ENCODE measurements at places on chromosomes 11 and 22.
A peak's percentile ranks its signal among the peaks of the same experiment; 100 is the strongest.

DNA sequence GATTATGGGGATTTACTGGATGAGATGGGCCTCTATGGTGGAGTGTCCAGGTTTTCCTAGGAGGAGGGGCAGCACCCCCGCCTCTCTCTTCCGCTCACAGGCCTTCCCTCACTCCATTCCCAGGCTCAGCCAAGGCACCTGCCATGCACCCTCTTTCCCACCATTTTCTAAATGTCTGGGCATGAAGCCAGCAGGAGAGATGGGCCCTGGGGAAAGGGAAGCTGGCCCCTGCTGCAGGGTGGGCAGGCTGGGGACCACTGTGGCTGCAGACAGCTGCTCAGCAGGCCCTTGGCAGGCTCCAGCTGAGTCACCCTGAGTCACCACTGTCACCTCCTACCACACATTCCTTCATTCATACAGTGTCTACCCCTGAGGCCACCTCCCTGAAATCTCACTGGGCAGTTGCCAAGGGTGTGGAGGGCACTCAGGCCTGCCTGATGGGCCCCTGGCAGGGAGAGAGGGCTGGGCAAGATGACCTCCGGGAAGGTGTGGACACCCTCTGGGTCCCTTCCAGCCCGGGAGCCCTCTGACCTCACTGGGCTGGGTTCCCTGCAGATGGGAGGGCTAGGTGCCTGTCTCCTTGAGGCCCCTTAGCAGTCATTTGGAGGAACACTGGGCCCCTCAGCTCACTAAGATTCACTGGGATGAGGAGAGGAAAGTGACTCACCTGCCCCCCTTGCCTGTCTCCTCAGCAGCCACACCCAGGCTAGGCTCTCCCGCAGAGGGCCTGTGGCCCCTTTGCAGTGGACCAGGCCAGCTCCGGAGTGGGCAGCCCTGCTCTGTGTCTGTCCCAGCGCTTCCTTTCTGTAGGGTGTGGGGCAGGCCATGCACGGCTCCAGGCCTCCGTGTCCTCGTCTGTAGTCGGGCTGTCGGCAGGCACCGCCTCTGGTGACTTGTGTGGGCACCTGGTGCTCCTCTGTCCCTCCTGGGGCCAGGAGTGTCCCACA, 7.8 kb downstream of the MYEOV start:
- H3K4me1 ChIP-seq = peaks cover 49% of the 10 kb centered on the region
- DNase-seq = peak; percentile 72
- H3K4me3 ChIP-seq = no peak overlapping the region

DNA sequence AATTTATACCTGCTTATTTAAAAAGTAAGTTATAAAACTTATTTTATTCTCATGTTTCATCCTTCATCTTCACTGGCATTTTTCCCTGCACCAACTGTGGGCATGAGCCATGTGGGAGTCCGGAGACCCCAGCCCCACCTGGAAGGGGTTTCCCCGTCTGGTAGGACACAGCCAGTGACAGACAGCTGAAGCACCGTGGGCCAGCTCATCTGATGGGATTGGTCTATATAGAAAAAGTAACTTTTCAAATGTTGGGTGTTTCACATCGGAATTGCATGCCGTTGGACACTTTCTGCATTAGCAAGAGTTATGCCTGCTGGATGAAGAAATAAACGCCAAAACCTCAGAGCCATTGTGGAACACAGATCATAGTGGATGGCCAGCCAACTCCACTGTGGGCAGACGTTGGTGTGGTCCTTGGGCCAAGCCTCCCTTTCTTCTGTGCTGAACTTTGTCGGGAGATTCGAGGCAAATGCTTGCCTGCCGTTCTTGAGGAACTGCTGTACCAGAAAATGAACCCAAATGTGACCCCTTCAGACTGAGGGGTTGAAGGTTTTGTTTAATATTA, 1329.3 kb downstream of the TBC1D22A start:
- peaks cover 5% of the 10 kb centered on the region for H3K27me3 ChIP-seq
- no peak overlapping the region for H3K27ac ChIP-seq
- peak; percentile 65 for DNase-seq

GRCh38 chr11:11163236-11163635, 189.8 kb downstream of the CSNK2A3 start:
- DNase-seq = no peak
- H3K4me1 ChIP-seq = peaks cover 10% of the 10 kb centered on the region
- no peaks in the 10 kb centered on the region for H3K36me3 ChIP-seq
- no peak overlapping the region for H3K4me3 ChIP-seq
- H3K27me3 ChIP-seq = no peaks in the 10 kb centered on the region

- no peaks in the 10 kb centered on the region for H3K36me3 ChIP-seq
- H3K4me1 ChIP-seq = no peaks in the 10 kb centered on the region
- no peak overlapping the region for H3K27ac ChIP-seq
- no peak overlapping the region for H3K4me3 ChIP-seq
Observed at GRCh38 chr11:7793233-7793632, 3.5 kb downstream of the OR5P2 start.

DNA sequence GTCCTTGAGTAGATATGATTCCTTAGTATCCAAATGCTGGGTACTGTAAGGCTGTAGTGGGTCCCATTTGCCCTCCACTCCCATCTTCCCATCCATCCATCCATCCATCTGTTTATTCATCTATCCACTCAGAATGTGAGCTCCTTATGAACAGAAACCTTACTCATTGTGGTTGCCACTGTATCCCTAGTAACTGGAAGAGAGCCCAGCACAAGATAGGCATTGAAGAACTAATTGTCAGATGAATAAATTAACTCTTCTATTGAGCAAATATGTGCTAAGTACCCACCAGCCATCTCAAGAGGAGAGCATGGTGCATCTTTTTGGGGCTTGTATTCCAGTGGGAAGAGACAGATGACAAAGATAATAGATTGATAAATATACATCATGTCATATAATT, 86.4 kb upstream of the SEZ6L start:
- no peak overlapping the region for H3K4me3 ChIP-seq
- peaks cover 23% of the 10 kb centered on the region for H3K27me3 ChIP-seq
- no peak overlapping the region for H3K27ac ChIP-seq
- no peak for DNase-seq
- H3K4me1 ChIP-seq = no peaks in the 10 kb centered on the region
- no peaks in the 10 kb centered on the region for H3K36me3 ChIP-seq

GRCh38 chr11:72947229-72947628, 133.0 kb downstream of the ATG16L2 start:
- no peaks in the 10 kb centered on the region for H3K27me3 ChIP-seq
- H3K4me3 ChIP-seq = no peak overlapping the region
- no peak overlapping the region for H3K27ac ChIP-seq

DNA sequence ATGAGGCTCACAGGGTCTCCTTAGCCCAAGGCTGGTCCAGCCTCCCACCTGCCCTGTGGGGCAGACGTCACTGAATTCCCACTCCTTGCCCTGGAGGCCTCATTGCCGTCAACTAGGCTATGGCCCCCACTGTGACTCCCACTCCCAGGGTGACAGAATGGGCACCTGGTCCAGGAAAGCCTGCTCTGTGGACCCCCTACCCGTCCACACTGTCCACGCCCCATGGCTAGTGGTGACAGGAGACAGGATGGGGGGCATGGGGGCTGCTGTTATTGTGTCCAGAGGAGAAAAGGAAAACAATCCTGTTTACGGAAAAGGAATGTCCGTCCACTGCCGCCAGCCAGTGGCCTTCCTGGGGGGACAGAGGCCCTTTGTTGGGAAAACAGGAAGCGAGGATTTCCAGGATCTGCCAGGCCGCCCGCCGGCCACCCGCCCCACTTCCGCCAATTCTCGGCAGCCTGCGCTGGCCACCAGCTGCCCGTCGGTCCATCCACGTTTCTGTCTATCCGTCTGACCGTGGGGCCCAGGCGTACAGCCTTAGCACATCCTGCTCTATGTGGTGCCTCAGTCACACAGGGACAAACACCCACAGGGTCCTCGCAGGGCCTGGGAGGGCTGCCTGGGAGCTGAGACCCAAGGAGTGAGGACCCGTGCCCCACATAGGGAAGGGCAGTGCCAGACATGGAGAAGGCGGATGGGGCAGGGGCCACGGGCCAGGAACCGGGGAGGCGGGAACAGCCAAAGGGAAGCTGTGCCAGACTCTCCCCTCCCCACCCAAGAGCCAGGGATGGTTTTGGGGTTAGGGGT, 19.5 kb downstream of the CRELD2 start:
- no peaks in the 10 kb centered on the region for H3K27me3 ChIP-seq
- DNase-seq = no peak
- peaks cover 57% of the 10 kb centered on the region for H3K4me1 ChIP-seq
- peak overlapping the region; percentile 98 for H3K27ac ChIP-seq

DNA sequence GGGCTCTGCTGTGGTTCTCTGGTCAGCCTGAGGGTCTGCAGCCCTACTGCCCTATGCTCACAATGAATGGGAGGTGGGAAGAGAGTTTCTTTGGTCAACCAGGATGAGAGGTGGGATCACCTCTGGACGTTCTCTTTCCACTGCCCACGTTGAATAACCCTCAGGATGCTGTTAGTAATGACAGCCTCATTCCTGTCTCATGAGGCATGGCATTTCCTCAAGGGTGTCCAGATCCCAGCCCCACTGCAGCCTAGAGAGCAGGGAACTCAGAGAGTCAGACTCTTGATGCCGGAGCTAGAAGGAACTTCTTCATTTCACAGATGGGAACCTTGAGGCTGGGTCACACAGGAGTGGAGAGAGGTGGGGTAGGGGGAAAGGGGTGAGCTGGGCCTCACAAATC, 196.0 kb downstream of the CEP164 start:
- H3K4me1 ChIP-seq = peaks cover 2% of the 10 kb centered on the region
- no peaks in the 10 kb centered on the region for H3K36me3 ChIP-seq
- H3K27me3 ChIP-seq = peaks cover 8% of the 10 kb centered on the region
- H3K4me3 ChIP-seq = no peak overlapping the region
- no peak for DNase-seq
- no peak overlapping the region for H3K27ac ChIP-seq

DNA sequence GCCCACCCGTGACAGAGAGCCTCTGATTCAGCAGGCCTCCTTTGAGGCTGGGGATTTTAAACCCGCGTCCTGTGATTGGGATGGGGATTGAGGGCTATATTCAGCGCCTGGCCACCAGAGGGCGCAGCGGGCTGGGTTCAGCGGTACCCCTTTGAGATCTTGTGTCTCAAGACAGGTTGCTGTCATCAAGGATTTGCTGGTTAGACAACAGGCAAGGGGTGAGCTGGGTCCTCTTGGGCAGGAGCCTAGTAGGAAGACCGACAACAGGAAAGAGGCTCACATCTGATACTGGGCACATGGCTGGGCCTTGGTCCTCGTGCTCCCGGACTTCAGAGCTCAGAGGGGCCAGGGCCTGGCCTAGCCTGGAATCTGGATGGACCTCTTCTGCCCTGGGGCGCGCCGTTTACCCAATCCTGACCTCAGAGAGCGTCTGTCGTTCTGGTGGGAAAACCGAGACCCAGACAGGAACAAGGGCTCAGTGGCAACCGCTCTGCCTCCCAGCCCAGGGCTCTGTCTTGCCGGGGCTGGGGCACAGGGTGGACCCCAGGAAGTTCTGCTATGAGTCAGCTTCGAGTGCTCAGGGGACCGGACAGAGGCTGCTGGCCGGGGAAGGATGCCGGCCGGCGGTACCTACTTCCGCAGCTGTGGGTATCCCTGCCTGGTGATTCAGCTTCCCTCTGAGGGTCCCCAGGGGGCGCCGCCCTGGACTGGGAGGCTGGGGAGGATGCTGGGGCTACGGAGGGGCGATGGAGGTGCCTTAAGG, 929 bp upstream of the SLC35E4 start:
- peak overlapping the region; percentile 82 for H3K4me3 ChIP-seq
- no peaks in the 10 kb centered on the region for H3K27me3 ChIP-seq
- H3K4me1 ChIP-seq = peaks cover 34% of the 10 kb centered on the region
- no peaks in the 10 kb centered on the region for H3K36me3 ChIP-seq
- H3K27ac ChIP-seq = peak overlapping the region; percentile 88
- DNase-seq = peak; percentile 94

- H3K4me1 ChIP-seq = no peaks in the 10 kb centered on the region
- H3K27me3 ChIP-seq = peaks cover 7% of the 10 kb centered on the region
- H3K4me3 ChIP-seq = no peak overlapping the region
Observed at GRCh38 chr22:19634226-19634975, 79.9 kb upstream of the SEPTIN5 start.

DNA sequence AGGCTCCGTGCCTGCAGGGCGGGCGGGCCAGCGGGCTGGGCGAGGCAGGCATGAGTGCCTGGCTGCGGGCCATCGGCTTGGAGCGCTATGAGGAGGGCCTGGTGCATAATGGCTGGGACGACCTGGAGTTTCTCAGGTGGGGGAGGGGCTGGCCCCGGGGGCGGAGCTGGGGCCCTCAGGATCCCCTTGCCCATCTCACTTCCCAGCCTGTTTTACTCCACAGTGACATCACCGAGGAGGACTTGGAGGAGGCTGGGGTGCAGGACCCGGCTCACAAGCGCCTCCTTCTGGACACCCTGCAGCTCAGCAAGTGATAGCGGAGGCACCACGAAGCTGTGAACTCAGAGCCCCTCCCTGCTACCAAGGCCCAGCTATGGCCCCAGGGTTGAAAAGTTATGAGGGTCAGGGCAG, 5.9 kb downstream of the PHOX2A start:
- peaks cover 44% of the 10 kb centered on the region for H3K4me1 ChIP-seq
- no peak overlapping the region for H3K4me3 ChIP-seq
- H3K27me3 ChIP-seq = peaks cover 27% of the 10 kb centered on the region
- no peak overlapping the region for H3K27ac ChIP-seq
- H3K36me3 ChIP-seq = peaks cover 49% of the 10 kb centered on the region

GRCh38 chr11:87275176-87275575, 237.4 kb downstream of the TMEM135 start:
- H3K27ac ChIP-seq = no peak overlapping the region
- DNase-seq = no peak
- no peaks in the 10 kb centered on the region for H3K4me1 ChIP-seq
- H3K4me3 ChIP-seq = no peak overlapping the region
- H3K36me3 ChIP-seq = no peaks in the 10 kb centered on the region

GRCh38 chr11:79062814-79063762, 377.7 kb downstream of the TENM4 start:
- no peak overlapping the region for H3K27ac ChIP-seq
- H3K36me3 ChIP-seq = no peaks in the 10 kb centered on the region
- H3K4me3 ChIP-seq = no peak overlapping the region
- H3K4me1 ChIP-seq = no peaks in the 10 kb centered on the region

DNA sequence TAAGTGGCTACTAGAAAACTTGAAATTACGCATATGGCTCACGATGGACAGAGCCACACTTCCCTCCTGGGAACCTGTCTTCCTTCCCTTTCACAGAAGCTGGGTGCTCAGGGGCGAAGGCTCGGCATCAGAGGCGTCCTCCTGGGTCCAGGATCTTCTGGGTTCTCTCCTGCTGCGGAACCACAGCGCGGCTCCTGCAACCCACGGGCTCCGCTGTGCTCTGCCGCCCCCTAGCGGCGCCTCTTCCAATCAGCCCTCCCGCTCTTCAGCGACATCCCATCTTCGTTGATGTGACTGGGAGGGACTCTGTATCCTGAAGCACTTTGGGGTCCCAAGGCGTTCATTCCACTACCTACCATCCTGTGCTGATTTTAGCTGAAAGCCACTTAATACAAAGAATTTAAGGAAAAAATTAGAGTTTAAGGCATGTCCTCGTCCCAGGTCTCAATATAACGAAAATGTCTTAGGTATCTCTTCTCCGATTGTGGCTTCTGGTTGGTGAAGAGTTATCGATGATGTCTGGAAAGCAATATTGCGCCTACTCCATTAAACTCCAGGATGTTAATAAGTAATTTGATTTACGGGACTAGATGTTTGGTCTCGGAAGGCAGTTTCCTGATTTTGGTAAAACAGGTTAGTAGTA, 14.8 kb upstream of the RPS3 start:
- H3K36me3 ChIP-seq = no peaks in the 10 kb centered on the region
- no peaks in the 10 kb centered on the region for H3K27me3 ChIP-seq
- H3K4me1 ChIP-seq = peaks cover 22% of the 10 kb centered on the region
- H3K4me3 ChIP-seq = no peak overlapping the region
- no peak overlapping the region for H3K27ac ChIP-seq
- peak; percentile 83 for DNase-seq

Data from suprapubic skin (tissue), 4 donors.